Activated naive CD4-positive, alpha-beta T cell treated with anti-CD3 and anti-CD28 coated beads, Interleukin-2, amount 10 ng/mL, durations not matched to agents 5 hours and 36 hours (primary cell): ENCODE measurements at places on chromosomes 2 and 18. TPM values are rescaled to one million over a fixed set of nuclear protein-coding genes. Genes with fewer than 3 reads are reported as not detected.

ALK gene
- not detected for total RNA-seq

ANO7 gene
- 0.77 TPM for total RNA-seq

OTX1 gene
- not detected for total RNA-seq

TXNDC2 gene
- total RNA-seq: not detected

ASPRV1 gene
- 1.2 TPM for total RNA-seq

POMC gene
- 2.8 TPM for total RNA-seq

POTEF gene
- total RNA-seq: not detected

PRKAG3 gene
- not detected for total RNA-seq

FER1L5 gene
- total RNA-seq: not detected

CIB4 gene
- not detected for total RNA-seq

ELOA2 gene
- not detected for total RNA-seq

NYAP2 gene
- total RNA-seq: not detected

AFF3 gene
- total RNA-seq: 12.9 TPM

FBXO36 gene
- 0.50 TPM for total RNA-seq

CIDEA gene
- not detected for total RNA-seq

SCN9A gene
- 0.26 TPM for total RNA-seq

ARID5A gene
- total RNA-seq: 74.6 TPM

KCNG2 gene
- total RNA-seq: not detected

DUSP19 gene
- total RNA-seq: 1.2 TPM

TSGA10 gene
- 9.2 TPM for total RNA-seq

EFHD1 gene
- 7.1 TPM for total RNA-seq

DES gene
- not detected for total RNA-seq

FAHD2A gene
- 31.4 TPM for total RNA-seq

C2orf15 gene
- 0.79 TPM for total RNA-seq

TM4SF20 gene
- total RNA-seq: not detected

HOXD9 gene
- not detected for total RNA-seq

PARD6G gene
- total RNA-seq: 0.40 TPM

LRATD1 gene
- not detected for total RNA-seq

PSMA8 gene
- total RNA-seq: 0.91 TPM

VRK2 gene
- total RNA-seq: 18.4 TPM

HRH4 gene
- total RNA-seq: not detected

IGFBP5 gene
- not detected for total RNA-seq

STARD7 gene
- total RNA-seq: 112 TPM

TUBA3D gene
- not detected for total RNA-seq

DSC1 gene
- total RNA-seq: 0.55 TPM

NT5C1B gene
- not detected for total RNA-seq

CDH2 gene
- not detected for total RNA-seq

CTAGE1 gene
- total RNA-seq: not detected

AGXT gene
- total RNA-seq: not detected

VWC2L gene
- total RNA-seq: not detected

LINC00305 gene
- total RNA-seq: not detected

CHST10 gene
- 3.3 TPM for total RNA-seq

NLRC4 gene
- not detected for total RNA-seq

NCKAP5 gene
- not detected for total RNA-seq

TRIM54 gene
- not detected for total RNA-seq

CPS1 gene
- total RNA-seq: not detected

SMAD2 gene
- total RNA-seq: 131 TPM
